ENCODE measurements at places on chromosomes 16 and 17. TPM values are rescaled to one million over a fixed set of nuclear protein-coding genes. Genes with fewer than 3 reads are reported as not detected.

- no peak for DNase-seq
Observed at GRCh38 chr16:80527297-80527696, 13.5 kb upstream of the DYNLRB2 start.

DNA sequence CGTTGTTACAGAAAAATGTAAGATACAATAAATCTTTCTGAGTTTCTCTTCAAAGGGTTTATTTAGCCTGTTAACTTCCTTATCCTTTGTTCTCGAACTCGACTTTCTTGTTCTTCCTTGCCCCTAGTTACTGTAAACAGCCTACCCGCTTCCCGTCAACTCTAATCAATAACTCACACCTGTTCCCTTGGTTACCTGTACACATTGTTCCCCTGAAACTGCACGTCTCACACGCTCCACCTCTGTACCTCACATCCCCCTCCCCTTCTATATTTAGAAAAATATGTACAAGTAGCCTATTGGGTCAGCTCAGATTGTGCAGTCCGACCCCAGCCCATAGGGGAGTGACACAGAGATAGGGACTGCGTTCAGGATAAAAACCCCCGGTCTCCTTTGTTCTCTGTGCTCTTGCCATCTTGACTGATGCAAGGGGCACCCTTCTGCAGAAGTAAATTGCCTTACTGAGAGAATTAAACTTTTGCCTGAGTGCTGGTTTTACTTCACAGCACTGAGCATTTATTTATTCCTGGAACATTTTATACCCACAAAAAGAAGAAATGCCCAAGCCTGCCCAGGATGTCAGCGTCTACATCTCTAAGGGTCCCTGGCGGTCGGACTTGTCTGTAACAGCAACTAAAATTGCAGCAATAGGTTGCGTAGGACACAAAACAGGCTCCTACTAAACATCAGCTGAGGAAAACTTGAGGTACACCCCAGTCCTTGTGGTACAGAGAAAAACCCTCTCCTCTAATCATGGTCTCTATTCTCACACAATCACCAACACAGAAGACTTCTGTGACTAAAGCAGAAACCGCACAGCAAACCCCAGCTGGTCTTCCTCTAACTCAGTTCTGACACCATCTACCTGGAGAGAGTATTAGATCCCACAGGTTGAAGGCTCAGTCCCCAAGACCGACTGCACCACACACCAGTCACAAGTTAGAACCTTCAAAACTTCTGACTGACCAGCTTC is 11.3 kb downstream of the WDR45B start:
- DNase-seq: no peak

DNA sequence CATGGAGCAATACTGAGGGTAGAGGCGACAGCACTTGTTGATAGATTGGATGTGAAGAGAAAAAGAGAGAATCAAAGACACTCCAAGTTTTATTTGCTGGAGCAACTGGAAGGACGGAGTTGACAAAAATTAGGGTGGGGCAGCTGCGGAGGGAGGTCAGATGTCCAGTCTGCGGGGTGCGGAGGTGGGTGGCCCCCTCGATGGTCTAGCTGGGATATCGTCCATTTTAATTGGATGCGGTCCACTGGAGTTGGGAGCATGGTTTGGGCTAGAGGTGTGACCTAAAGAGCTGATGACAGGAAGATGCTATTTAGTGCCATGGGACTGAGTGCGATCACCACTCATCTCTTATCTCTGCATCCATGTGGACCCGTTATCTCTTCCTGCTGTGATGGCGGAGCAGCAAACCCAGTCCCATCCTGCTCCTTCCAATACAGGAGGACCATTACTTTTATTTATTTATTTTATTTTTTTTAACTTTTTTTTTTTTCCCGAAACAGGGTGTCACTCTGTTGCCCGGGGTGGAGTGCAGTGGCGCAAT is 48.3 kb upstream of the CBX4 start:
- DNase-seq: no peak

DNA sequence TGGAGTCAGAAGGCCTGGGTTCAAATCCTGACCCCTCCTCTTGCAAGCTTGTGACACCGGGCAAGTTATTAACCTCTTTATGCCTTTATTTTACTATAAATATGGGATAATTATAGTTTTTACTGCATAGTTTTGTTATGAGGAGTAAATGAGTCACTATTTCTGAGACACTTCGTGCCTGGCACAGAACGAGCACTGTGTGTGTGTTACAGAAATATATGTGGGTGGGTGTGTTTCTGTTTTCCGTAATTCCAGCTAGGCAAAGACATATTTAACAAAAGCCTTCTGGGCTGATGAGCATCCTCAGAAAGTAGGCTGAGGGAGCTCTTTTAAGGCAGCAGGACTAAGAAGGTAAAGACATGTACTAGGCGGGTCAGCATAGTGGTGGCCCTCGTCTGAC is 417.9 kb downstream of the MAF start:
- no peak for DNase-seq

DNA sequence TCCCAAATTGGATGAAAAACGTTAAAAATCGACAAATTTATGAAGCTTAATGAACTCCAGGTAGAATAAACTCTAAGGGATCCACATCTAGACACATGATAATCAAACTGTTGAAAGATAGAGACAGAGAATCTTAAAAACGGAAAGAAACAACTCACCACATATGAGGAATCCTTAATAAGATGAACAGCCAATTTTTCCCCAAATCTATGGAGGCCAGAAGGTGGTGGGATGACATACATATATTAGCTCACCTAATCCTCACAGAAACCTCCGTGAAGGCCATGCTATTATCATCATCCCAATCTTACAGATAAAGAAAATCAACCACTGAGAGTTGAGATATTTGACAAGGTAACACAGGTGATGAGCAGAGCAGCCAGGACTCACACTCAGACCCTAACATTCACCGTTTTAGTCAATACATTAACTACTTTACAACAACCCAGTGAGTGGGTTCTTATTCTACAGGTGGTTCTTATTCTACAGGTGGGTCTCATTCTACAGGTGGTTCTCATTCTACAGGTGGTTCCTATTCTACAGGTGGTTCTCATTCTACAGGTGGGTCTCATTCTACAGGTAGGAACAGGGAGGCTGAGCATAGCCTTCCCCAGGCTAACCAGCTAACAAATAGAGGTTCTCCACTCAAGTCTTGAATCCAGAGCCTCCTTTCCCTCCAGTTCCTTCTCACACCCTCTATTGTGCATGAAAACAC is 4.8 kb downstream of the CACNG1 start:
- no peak for DNase-seq

The ALDOA gene
- 412 TPM for total RNA-seq

The MARCHF10 gene
- total RNA-seq: 1.2 TPM

The HSD17B1 gene
- total RNA-seq: 1.2 TPM

The GRIN2C gene
- total RNA-seq: not detected

The YPEL2 gene
- 30.5 TPM for total RNA-seq

The INCA1 gene
- 0.39 TPM for total RNA-seq
